ENCODE measurements at places on chromosomes 5 and 9.

DNA sequence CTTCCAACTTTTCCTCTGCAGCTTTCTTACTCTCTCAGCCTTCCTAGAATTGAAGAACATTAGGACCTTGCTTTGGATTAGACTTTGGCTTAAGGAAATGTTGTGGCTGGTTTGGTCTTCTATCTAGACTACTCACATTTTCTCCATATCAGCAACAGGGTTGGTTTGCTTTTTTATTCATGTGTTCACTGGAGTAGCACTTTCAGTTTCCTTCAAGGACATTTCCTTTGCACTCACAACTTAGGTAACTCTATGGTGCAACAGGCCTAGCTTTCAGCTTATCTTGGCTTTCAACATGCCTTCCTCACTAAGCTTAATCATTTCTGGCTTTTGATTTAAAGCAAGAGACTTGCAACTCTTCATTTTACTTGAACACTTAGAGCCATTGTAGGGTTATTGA, 153.1 kb downstream of the CCDC192 start:
- DNase-seq, result no peak

- DNase-seq, result no peak
Measured at GRCh38 chr5:136374003-136374402, 8.7 kb upstream of the TRPC7 start.

DNA sequence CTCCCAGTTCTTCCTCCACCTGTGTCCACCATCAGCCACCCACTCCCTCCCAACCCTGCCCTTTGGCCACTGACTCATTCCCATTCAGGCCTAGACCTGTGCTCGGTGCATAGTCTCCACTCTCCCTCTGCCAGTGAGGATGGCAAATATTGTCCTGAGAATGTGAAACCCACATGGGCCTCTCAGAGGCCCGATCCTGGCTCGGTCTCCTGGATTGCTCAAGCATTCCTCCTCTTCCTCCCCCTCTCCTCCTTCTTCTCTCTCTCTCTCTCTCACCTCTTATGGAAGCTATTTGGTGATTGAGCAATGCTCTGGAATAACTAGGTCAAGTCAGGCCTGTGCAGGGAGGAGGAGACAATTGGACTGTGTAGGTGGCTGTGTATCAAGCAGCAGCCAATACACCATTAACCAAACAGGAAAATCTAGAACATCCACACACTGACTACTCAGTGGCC, 99.9 kb downstream of the KLF4 start:
- DNase-seq, result no peak

DNA sequence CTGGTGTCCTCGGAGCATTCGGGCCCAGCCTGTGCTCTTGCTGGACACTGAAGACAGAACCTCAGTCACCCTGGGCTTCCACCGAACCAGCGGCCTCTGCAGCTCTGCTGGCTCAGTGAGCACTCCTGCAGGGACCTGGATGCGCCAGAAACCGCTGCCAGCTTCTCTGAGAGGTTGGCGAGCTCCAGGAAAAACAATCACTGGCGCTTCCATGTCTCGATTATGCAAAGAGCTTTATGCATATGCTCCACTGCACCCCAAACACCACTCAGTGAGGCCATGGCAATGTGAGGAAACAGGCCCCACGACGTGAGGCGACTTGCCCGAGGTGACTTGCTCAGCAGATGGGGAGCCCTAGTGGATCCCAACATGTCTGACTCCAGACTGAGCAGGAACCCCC, 11.0 kb downstream of the PRDM12 start:
- DNase-seq, result no peak

DNA sequence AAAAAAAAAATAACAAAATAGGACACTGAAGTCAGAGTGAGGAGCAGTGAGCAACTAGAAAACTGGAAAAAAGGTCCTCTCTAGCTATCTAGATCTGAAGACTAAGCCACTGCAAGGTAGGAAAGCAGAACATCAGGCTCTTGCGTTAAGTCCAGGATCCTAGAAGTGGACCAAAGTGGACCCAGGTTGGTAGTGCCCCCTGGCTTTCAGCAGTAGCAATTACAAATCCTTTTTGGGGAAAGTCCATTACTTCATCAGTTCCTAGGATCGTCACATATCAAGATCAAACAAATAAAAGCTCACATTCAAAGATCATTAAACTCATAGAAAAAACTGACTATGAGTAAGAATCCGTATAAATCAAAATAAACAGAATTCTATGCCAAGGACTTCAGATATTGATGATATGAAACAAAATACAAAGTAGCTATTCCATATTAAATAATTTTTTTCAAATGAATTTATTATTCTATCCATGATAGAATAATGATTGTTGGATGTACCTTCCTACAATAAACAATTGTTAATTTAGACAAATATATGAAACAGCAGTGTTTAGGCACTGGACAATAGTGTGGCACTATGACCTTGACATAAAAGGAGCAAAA, 6.5 kb upstream of the RICTOR start:
- DNase-seq, result peak; percentile 41

Data from germinal center (tissue), 1 donor.